ENCODE measurements at places on chromosomes 5 and 9. TPM values are rescaled to one million over a fixed set of nuclear protein-coding genes. Genes with fewer than 3 reads are reported as not detected.
A peak's percentile ranks its signal among the peaks of the same experiment; 100 is the strongest.

DNA sequence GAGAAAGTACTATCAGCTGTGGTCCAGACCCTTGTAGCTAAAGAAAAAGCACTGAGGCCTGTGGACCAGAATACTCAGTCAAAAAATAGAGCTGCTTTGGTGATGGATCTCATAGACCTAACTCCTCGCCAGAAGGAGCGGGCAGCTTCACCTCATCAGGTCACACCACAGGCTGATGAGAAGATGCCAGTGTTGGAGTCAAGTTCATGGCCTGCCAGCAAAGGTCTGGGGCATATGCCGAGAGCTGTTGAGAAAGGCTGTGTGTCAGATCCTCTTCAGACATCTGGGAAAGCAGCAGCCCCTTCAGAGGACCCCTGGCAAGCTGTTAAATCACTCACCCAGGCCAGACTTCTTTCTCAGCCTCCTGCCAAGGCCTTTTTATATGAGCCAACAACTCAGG is 8.9 kb downstream of the RAB24 start:
- no peak for DNase-seq

OCLN gene
- 109 TPM for total RNA-seq

DNA sequence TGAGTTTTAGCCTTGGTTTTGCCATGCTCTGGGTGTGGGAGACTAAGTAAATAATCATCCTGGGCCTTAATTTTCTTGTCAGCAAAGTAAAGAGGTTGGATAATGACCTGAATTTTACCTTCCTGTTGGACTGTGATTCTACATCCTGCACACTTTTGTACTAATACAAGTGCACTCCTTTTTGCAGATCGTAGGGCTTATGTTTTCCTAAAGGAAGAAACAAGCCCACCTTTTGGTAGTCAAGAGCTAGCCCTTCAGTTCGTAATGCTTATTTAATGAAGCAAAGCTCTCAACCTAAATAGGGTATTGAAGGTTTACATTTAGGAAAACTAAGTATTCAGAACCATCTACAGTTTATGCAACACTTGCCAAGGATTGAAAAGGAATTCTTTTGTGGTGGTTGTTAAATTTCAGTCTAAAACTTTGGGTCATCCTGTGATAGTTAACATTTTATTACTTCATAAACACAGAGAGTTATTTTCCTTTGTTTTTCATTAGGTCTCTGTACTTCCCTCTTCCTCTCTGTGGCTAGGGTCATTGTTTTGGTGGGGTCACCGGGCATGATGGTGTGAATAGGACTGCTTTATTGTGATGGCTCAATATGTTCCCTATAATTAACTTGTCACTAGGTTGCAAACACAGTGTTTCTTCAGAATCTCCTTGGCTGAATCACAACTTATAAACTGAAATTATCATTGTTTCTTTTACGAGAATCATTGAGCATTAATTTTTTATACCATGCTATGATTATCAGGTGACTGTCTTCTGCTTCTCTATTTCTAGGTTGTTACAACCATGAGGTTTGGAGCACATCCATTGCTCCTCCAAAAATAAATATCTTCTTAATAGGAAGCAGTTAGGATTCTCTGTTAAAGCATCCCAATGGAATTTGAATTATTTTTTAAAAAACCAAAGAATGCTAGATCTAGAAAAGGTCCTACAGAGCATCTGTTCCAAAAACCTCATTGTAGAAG is 28.5 kb downstream of the SPINK5 start:
- no peak for DNase-seq

GRCh38 chr9:21974722-21975409 is 19.3 kb downstream of the CDKN2A start:
- peak; percentile 92 for DNase-seq

SLC46A2 gene
- not detected for total RNA-seq

GRCh38 chr5:128378632-128379031 is 159.4 kb downstream of the FBN2 start:
- DNase-seq: no peak

GRCh38 chr5:1652873-1653697 is 129.3 kb upstream of the LPCAT1 start:
- DNase-seq: peak; percentile 33

Data from H9 (cell line).